Memory B cell (primary cell): ENCODE measurements at places on chromosomes 6 and 20.

GRCh38 chr6:158439255-158439654, 120.6 kb upstream of the TMEM181 start:
- peak; percentile 33 for DNase-seq

DNA sequence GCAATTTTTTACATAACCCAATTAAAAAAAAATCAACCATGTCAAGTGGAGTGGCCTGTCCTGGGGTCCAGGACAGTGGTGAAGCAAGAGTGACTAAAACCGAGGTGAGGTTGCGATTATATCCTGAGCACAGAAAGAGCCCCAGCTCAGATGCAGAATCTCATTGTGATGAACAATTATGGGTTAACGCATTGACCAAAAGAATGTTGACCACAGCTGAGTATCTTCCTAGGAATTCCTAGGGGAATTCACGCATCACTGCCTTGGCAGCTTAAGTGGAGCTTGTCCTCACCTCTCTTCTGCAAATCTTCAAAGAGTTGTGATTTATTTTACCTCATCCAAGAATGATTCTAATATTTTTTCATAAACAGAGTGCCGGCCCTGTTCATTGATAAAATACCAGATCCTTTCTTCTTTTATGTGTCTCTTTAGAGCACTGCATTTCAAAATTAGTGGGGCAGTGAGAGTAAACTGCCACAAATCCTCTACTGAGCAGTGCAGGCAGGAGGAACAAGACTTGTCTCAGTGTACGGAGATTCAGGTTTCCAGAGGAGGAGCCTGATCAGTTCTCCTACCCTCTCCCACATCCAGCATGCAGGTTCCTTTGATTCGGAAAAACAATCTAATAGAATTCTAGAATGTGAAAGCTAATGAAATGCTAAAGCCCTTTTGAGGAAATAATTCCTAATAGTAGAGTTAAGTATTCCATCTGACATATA, 60.1 kb upstream of the ZNF184 start:
- no peak for DNase-seq

- DNase-seq: no peak
Observed at GRCh38 chr20:2604506-2604835, 48.0 kb upstream of the NOP56 start.

DNA sequence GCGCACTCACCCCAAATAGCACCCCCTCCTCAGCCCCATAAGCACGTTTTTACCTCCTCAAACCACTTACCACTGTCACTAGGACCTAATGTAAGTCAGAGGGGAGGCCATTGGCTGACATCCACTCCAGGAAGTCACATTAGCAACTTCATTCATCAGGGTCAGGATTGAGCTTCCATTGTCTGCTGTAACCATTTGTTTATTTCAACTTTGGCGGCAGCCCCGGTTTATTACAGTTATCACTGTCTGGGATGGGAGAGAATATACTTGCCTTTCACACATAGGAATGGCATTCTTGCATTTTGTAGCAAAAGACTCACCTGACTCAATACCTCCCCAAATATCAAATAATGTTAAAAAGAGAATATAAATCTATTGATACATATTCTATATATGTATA, 38.3 kb downstream of the MAFB start:
- DNase-seq: no peak

DNA sequence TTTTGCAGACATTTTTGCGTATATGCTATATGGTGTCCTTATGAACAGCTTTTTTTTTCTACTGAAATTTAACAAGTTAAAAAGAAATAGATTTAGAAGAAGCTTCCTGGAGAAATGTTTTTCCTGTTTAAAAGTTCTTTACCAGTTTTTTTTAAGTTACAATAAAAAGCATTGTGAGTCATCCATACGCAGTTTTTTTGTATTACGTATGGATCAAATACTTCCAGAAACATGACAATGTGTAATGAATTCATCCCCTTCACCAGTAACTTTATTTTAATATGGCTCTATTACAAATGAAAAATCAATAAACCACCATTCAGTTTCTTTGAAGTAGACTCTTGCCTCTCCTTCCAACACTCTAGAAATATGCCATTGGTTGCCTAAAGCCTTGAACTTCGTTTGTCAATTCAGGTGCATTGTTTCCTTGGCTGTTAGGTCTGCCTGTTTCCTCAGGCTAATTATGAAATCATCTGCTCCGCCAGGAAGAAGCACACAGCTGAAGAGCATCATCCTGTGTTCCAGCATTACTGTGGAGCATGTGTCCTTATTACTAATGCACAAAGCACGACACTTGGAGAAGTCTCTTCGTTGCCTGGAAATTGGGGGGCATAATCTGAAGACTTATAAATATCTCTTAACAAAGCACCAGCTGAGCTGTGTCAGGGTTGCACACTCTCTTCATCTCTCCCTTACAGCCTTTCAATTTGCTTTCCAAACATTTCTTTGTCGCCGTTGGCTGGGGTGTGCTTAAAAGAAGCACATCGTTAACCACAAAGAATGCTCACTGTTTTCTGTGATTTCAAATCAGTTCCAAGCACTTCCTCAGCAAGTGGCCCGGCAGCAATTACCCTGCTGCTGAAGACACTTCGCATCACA, 9.6 kb downstream of the MOXD1 start:
- DNase-seq: no peak

GRCh38 chr6:6700407-6701270, 112.1 kb downstream of the LY86 start:
- no peak for DNase-seq

GRCh38 chr20:64154590-64155257, 9.5 kb upstream of the MYT1 start:
- DNase-seq: no peak

GRCh38 chr6:163711615-163712565, 297.4 kb downstream of the QKI start:
- DNase-seq: peak; percentile 43

GRCh38 chr6:141264101-141264500, 868.6 kb upstream of the GJE1 start:
- no peak for DNase-seq

GRCh38 chr6:136288566-136289326, 900 bp downstream of the BCLAF1 start:
- DNase-seq: peak; percentile 92

DNA sequence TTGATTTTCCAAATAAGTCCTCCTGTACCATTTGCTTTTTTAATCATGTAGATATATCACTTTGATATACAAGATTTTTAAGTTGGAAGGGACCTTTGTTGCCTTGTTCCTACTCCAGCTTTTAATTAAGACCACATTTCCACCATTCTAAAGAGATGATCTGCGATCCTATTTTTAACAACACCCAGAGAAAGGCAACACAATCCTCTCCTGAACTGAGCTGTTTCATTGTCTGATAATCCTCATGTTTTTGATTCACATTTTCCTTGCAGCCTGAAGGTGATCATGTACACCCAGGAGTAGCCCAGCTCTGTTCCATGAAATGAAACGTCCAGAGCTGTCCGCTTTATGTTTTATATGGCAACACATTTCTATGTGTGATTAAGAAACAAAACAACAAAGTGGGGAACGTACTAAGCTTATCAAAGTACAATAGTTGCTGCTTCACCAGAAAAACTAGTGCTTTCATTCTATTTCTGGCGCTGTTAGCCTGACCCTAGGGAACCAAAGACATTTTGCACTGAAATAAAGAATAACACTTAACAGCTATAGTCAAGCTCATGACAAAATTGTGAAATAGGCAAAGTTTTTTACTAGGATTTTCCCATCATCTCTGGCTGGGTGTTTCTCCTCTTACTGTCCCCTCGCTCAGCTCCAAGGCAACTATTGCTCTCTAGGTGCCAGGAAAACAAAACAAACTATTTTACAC, 22.6 kb upstream of the TRAF3IP2 start:
- no peak for DNase-seq

DNA sequence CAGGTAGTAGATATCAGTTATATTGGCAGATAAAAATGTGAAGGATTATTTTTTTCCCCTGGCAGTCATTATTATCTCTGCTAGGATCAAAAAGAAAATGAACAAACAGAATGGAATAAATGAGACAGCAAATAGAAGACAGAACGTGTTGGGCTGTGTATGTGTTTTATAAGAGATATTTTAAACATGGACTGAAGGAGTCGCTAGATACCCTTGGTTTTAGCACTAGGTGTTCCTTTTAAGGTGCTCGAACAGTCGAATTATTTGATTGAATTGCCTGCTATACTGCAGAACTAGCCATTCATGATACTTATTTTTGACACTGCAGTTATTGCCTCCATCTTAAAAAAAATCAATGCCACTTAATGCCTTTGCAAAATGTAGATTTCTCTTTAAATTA, 3.7 kb downstream of the GRIK2 start:
- DNase-seq: no peak

DNA sequence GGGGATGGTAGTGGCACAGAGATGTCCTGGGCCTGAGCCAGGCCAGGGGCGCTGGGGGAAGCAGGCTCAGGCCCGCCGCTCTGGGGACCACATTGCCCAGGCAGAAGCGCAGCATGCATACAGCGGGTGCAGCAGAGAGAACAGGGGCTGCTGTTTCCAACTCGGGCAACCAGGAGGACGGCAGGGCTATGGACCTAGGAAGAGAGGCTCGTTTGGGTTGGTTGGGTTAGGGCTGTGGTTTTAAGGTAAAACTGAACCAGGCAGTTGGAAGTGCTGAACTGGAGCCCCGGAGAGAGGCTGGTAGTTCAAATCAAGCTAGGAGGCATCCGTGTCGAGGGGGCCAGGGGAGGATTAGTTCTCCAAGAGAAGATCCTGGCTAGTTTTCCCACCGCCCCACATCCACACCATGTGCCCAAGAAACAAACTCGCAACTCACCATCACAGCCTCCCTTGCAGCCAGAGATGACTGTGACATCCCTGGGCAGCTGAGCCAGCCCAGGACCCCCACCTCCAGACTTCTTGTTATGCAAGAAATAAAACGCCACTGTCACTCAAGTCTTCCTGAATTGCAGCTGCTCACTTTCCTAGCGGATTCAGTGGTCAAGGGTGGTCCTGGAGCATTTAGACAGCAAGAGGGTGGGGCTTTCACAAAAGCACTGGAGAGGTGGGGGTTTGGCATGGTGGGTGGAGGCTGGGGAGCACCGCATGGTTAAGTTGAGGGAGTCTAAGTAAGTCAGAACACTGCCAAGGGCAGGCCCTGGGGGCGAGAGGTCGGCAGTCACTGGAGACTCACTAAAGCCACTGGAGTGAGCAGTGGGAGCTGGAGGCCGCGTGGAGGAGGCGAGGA, 161.2 kb downstream of the GRM4 start:
- no peak for DNase-seq

GRCh38 chr6:151391471-151392413, at the start of gene ZBTB2:
Gene ZBTB2 (minus strand): TSS chr6:151391559. CDS start chr6:151373637, 17,922 bp downstream.
- peak; percentile 71 for DNase-seq

DNA sequence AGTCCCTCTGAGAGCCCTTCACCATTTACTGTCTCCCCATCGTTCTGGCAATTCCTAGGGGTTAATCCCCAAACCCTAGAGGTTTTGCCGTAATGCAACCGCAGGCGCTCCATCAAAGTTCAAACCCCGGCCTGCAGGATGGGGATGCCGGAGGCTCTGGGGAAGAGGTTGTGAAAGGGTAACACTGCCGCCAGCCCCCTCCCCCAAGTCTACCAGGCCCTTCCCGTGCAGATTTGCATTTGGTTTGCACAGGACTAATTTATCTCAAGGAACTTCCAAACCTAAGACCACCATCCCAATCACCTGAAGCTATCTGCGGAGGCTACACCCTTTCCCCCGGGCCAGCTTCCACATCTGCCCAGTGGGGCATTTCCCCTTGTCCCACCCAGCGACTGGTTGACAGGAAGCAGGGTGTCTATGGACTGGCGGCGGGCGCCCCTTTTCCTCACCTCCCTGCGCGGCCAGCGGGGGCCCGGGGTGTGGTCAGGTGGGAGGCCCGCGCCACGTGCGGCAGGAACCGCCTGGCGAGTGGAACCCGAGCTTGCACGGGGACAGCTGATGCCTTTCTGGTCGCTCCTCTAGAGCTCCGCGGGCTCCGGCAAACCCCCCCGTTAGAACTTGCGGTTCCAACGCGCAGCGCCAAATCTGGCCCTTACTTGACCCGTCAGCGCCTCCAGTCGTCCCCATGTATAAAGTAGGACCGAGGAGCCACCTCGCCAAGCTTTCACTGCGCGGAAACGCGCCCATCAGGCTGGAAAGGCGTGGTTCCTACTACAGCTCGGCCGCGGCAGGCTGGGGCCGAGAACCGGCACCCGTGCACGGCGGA, 9.4 kb upstream of the SLC4A11 start:
- DNase-seq: no peak

- DNase-seq: no peak
Observed at GRCh38 chr20:48933017-48933766, 11.7 kb downstream of the ARFGEF2 start.

- DNase-seq: no peak
Observed at GRCh38 chr6:14442242-14442641, 324.7 kb downstream of the CD83 start.

DNA sequence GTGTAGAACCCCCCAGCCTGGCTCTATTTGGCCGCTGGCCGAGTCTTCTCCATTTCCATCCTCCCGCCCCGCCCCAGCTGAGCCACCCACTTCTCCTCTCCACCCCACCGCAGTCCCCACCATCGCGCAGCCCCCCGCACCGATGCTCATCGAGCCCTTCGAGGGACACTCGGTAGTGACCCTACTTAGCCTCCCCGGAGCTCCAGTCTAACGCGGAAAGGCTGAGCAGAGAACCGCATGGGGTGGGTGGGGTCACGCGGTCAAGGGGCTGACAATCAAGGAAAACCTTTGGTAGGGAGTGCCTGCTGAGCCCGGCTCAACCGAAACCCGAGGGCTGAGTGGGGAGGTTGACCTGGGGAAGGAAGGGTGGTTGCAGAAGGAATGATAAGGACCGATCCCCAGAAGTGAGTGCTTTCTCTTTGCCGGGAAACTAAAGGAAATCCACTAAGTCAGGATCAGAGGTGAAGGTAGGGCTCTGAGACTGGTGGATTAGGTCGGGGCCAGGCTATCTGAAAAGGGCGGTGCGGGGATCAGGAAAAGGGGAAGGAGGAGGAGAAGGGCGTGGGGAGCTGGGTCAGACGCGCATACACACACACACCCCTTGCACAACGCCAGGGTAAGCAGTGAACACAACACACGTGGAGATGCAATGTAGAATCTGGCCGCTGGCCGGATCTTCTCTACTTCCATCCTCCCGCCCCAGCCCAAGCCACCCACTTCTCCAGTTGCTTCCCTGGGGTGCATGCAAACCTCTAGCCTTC, 49.8 kb downstream of the CPXM1 start:
- no peak for DNase-seq

- no peak for DNase-seq
Observed at GRCh38 chr20:1777476-1777820, 117.8 kb upstream of the SIRPA start.

GRCh38 chr20:37133952-37134351, 38.2 kb upstream of the RBL1 start:
- no peak for DNase-seq
